Stimulated activated CD4-positive, alpha-beta T cell treated with anti-CD3 and anti-CD28 coated beads, TNF-alpha, amount 100 ng/mL, for 24 hours (primary cell): ENCODE measurements at places on chromosomes 3 and 15.

- no peak for DNase-seq
These were observed 229.1 kb upstream of the ADAMTS9 start for GRCh38 chr3:64916937-64917336.

GRCh38 chr15:73464602-73465001 lies 21.6 kb downstream of the REC114 start:
- no peak for DNase-seq

DNA sequence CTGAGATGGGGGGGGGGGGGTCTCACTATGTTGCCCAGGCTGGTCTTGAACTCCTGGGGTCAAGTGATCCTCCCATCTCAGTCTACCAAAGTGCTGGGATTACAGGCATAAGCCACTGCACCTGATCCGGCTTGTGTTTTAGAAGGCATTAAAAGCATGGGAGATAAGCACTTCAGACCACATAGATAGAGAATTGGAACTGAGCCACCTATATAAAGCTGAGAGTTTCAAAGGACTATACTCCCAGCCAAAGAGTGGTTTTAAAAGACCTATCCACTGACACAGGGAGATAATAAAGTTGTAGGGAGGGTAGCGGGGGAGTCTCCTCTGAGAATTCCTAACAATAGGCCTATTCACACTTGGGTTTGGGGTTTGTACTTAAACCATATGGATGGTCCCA lies 34.8 kb downstream of the DENND4A start:
- DNase-seq = no peak

DNA sequence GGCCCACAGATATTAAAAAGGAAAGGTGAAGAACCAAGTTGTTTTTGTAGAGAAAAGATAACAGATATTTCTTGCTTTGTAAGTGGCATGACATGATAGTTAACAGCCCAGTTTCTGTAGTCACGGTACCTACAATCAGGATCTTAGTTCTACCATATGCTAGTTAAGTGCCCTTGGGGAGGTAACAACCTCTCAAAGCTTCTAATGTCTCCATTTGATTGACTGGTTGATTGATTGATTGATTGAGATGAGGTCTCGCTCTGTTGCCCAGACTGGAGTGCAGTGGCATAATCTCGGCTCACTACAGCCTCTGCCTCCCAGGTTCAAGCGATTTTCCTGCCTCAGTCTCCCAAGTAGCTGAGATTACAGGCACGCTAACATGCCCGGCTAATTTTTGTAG lies 28.5 kb downstream of the SENP5 start:
- no peak for DNase-seq
